NT2/D1 (cell line): ENCODE measurements at places on chromosomes 6 and 20.

DNA sequence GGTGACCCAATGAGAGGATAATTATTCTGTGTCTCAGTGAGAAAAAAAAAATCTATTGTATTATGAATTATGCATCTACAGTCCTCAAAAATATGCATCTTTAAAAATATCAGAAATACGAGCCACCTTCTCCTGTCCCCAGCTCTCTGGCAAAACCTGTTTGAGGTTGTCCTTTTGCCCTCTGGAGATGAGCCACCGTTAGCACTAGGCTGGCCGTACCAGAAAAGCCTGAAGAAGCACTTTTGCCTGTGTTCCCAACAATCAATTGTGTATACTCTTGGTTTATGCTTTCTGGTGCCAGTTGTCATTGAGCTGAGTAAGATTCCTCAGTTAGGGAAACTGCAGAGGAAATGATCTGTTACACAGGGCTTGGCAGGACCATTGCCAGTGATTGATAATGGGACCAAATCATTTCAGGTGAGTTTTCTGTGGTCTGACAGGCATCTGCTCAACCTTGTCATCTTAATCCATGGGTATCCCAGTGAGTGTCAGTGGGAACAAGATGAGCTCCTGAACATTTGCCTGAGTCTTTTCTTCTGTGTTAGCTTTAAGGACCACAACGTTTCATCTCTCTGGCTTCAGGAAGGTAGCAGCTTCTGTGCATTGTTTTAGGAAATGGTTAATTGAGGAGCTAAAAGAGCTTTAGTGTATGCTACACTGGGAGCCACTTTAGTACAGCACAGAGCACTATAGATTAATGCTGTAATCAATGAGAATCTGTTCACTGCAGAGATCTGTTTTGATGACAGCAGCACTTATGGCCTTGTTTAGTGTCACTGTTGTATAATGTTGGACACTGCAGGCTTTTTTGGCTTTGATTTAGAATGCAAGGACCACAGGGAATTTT, 330.1 kb downstream of the RIMS1 start:
- no peak for DNase-seq

GRCh38 chr20:45372646-45373352, 5.3 kb downstream of the TP53TG5 start:
- no peak for DNase-seq

DNA sequence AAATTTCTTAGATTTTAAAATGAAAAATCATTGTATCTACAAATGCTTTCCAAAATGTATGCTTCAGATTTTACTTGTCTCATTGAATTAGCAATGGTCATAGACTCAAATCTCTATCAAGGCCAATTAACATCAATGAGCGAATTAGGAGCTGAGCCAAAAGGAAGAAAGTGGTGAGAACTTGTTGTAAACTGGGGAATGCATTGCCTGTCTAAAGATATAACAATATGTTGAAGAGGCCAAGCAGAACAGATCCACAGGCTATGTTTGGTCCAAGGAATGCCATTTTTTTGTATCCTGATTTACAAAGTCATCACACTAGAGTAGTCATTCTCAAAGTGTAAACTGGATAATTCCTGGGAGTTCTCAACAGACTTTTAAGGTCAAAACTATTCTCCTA, 370.7 kb downstream of the GJA1 start:
- DNase-seq, result no peak

- no peak for DNase-seq
Measured at GRCh38 chr6:7685276-7685675, 40.6 kb upstream of the BMP6 start.

DNA sequence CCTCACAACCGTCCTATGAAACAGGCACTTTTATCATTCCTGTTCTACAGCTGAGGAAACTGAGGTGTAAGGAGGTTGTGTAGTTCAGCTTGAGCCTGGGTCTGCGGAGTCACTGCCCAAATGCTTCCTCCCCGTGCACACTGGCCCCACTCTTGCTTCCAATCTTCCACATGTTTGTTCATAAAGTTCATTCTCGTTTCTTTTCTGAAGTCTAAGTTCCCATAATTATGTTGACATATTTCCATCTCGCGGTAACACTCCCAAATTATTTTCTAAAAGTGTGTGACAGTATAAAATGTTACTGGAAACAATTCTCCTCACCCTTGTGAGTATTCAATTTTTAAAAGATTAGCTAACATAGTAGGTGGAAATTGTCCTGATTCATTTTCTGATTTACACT, 106.9 kb downstream of the SLC22A3 start:
- no peak for DNase-seq

- no peak for DNase-seq
Measured at GRCh38 chr6:132231121-132231884, 170.0 kb downstream of the MOXD1 start.

- DNase-seq, result no peak
Measured at GRCh38 chr6:43803783-43804549, 34.0 kb downstream of the VEGFA start.

DNA sequence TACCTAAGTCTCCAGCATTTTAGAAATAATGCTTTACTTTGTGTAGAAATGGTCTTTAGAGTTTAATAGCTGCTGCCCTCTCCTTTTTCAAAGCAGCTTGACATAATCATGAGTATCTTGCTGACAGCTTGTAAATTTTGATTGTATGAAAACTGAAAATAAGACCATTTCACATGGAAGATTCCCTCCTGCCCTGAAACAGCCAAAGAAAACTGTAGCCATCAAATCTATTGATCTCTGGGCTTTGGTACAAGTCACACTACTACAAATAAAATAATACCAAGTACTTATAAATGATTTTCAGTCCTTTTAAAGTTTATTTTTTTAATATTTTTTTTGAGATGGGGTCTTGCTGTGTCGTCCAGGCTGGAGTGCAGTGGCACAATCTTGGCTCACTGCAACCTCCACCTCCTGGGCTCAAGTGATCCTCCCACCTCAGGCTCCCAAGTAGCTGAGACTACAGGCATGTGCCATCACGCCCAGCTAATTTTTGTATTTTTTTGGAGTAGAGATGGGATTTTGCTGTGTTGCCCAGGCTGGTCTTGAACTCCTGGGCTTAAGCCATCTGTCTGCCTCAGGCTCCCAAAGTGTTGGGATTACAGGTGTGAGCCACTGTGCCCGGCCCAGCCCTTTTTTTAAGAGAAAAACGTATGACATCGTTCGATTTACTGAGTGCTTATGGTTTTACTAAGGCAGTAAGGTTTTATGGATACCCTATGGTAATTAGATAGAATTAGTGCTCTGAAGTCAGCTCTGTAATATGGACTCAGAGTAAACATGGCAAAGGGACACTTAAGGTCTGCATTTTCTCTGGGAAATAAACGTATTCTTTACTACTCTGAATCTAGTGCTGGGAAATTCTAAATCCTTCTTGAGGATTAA, 7.0 kb downstream of the PTPN1 start:
- no peak for DNase-seq

DNA sequence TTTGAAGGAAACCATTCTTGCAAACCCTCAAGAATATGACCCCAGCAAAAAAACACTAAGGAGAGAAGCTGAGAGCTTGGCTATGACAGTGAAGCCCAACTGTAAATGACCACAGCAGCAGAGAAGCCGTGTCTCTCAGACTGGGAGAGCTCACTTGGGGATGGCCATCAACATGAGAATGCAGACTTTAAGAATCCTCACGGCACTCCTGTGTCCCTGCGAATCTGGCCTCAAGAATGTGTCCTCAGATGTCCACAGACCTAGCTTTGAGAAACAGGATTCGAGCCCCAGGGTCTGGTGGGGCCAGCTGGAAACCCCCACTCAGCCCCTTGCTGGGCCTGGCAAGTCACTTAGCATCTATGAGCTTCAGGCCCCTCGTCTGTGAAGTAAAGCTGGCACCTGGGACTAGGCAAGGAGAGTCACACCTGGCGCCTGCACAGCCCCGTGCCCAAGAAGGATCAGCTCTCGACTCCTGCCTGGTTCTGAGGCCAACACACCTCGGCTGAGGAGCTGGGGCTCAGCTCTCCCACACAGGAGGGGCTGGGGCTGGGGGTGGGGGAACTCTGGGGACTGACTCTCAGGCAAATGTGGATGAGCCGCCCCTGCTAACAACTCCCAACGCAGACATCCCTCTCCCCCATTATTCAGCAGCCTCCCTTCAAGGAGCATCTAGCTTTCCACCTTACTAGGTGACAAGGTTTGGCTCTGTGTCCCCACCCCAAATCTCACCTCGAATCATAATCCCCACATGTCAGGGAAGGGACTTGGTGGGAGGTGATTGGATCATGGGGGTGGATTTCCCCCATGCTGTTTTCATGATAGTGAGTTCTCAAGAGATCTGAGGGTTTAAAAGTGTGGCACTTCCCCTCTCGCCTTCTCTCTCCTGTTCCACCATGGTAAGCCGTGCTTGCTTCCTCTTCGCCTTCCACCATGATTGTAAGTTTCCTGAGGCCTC, 97.7 kb downstream of the GRM4 start:
- no peak for DNase-seq

DNA sequence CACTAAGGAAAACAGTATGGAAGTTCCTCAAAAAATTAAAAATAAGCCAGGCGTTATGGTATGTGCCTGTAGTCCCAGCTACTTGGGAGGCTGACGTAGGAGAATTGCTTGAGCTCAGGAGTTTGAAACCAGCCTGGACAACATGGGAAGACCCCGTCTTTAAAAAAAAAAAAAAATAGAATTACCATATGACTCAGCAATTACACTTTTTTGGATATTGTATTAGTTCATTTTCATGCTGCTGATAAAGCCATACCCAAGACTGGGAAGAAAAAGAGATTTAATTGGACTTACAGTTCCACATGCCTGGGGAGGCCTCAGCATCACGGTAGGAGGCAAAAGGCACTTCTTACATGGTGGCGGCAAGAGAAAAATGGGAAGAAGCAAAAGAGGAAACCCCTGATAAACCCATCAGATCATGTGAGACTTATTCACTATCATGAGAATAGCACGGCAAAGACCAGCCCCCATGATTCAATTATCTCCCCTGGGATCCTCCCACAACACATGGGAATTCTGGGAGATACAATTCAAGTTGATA, 10.8 kb upstream of the SMIM29 start:
- no peak for DNase-seq

DNA sequence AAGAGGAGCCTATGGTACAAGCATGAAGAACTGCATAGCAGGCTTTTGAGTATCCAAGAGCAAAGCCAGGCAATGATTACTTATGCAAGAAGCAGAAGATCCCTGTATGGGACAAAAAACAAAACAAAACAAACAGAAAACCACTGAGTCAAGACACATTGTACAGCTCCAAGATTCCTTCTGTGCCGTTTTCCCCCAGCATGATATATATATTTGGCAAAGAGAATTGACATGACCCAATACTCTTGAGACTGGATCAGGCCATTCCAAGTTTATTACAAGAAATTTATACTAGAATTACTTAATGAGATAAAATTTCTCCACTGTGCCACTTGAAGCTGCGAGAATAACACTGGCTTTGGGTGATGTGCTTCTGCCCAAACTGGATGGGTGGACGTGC, 65.5 kb downstream of the TRMT11 start:
- DNase-seq, result no peak
